ENCODE measurements at places on chromosomes 5 and 9.

- DNase-seq = peak; percentile 88
Measured at GRCh38 chr5:96336351-96336985, 96.6 kb downstream of the PCSK1 start.

DNA sequence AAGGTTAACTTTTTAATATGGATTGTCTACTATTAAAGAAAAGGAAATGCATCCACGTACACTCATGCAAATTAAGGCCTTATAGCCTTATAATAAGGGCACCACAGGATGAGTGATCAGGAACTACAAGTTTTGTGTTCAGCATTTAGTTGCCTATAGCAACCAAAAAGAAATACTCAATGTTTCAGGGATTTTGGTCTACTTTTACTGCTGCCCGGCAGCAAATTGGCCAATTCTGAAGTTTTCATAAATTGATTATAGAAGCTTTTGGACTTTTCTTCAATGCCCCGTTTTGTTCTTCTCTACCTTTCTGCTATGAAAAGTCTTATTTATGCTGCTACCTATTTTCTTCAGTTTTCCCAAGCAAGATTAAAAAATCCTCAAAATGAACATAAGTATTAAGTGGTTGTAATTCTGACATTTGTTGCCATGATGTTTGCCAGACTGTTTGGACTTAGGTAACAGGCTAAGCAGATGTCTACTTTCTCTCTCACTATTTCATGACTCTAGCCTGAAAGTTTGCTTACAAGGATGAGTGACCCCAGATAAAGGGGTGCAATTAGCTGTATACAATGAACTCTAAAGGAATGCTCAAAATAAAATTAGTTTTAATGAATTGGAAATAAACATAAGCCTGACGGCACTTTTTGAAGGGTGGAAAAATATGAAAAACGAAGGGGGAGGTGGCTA lies 391.5 kb upstream of the DAB2 start:
- no peak for DNase-seq

DNA sequence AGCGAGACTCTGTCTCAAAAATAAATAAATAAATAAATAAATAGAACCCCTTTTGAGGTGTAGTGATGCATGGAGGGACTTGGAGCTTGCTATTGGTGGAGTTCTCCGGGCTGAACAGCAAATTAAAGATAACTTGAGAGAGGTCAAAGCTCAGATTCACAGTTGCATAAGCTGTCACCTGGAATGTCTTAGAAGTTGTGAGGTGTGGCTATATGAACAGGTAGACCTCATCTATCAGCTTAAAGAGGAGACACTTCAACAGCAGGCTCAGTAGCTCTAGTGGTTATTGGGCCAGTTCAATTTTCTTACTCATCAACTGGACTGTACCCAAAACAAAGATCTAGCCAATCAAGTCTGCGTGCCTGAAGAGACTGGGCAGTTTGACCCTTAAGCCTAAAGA lies 11.7 kb upstream of the STING1 start:
- DNase-seq = no peak

GRCh38 chr5:146761811-146762210 lies 116.7 kb downstream of the PPP2R2B start:
- no peak for DNase-seq

GRCh38 chr5:147689426-147689825 lies 93.1 kb downstream of the JAKMIP2 start:
- DNase-seq = peak; percentile 79

DNA sequence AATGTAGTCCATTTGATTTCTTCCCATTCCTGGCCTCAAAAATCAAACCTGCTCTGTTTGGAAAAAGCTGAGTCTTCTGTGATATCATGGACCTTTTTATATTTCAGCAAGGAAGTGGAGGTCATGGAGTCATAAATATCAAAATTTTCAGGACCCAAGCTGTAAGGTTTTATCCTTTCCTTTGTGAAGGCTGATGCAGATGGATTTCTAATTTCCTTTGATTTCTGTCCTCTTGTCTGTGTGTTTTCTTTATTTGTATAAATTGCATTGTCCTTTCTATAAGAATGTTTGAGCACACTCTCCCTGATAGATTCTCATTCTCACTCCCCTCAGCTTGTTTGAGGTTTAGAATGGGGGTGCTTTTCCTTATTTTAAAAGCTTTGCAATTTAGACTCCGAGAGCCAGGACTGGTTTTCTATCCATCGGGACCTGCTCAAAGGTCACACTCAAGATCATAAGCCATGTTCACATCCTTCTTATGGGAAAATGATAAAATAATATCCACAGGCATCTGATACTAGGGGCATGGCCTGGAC lies 127.4 kb upstream of the TMEM161B start:
- DNase-seq = no peak

DNA sequence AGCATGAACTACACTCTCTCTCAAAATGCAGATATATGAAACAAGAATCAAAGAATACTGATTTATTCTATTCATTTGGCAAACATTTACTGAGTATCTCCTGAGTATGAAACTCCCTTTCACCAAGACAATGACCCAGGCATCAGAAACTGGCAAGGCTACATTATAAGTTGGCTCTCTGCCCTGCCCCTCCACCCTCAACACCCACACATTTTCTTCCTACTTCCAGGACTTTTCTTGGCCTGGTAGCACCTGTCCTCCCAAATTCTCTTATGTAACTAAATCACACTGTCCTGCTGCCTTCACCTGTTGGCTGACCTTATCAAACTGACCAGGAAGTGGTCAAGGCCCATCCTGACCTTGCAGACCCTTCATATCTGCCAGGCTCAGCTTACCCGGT lies 3.5 kb downstream of the RASEF start:
- peak; percentile 54 for DNase-seq

GRCh38 chr9:27533311-27533710 lies 3.7 kb upstream of the MOB3B start:
- no peak for DNase-seq

DNA sequence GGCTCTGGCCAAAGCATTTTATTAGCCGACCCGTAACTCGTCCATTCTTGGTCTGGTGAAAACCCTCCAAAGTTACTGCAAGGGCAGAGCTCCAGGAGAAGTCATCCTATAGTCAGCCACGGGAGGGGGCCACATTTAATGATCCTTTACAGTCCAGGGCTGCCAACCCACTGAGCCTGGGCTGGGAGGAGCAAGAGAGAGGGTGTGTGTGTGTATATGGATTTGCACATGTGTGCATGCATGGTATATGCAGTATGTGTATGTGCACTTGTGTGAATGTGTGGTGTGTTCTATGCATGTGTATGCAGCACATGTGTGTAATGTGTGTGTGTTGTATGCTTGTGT lies 4.2 kb upstream of the RASGEF1C start:
- no peak for DNase-seq

- no peak for DNase-seq
Measured at GRCh38 chr9:29393064-29393463, 1819.8 kb upstream of the C9orf72 start.

DNA sequence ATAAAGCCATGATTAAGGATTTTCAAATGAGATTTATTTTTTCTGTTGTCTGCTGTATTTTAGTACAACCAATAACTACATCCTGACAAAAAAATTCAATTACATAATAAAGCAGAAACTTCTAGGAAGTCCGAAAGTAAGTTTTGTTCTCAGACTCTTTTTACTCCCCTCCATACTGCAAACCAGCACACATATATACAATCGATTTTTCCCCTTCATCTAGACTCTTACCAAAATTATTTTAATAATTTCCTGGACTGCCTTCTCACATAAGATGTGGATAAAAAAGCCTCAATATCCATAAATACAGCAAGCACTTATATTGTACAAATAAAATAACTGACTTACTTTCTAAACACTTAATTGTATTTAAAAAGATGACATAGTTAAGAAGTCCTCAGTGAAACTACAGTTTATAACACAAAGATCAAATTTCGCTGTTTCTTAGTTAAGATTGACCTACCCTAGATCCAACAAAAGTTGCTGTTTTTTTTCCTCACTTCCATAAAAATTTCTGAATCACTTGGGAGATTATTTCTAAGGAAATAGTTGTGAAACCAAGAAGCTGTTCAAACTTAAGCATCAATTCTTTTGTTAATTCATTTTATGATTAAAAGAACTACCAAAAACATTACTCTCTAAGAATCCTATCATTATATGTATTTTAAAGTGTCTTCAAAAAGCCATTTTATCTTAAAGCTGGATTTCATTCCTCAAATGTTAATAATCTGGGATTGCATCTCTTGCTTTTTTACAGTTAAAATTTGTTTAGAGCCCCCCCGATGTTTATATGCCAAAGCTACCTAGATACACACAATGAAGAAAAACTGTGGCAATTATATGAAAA lies 74.7 kb upstream of the IFNE start:
- no peak for DNase-seq

GRCh38 chr5:14481349-14481748 lies 100.2 kb upstream of the OTULINL start:
- no peak for DNase-seq

All from NCI-H69 (cell line).